Kidney epithelial cell (primary cell): ENCODE measurements at places on chromosomes 6 and 20.

DNA sequence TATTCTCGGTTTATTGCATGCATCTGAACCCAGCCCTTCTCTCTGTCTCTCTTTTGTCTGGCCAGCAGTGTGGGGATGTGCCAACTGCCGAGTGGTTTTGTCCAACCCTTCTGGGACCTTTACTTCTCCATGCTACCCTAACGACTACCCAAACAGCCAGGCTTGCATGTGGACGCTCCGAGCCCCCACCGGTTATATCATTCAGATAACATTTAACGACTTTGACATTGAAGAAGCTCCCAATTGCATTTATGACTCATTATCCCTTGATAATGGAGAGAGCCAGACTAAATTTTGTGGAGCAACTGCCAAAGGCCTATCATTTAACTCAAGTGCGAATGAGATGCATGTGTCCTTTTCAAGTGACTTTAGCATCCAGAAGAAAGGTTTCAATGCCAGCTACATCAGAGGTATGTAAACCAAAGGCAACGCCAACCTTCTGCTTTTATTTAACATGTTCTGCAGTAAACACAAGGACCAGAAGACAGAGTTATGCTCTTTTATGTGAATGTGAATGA is 65.8 kb downstream of the ADGRG6 start:
- DNase-seq: no peak

GRCh38 chr6:104527761-104528415 is 331.8 kb downstream of the HACE1 start:
- DNase-seq: no peak

GRCh38 chr20:19275630-19276071 is 63.2 kb downstream of the SLC24A3 start:
- DNase-seq: no peak

- no peak for DNase-seq
Measured at GRCh38 chr6:117138425-117138824, 126.9 kb upstream of the VGLL2 start.

GRCh38 chr6:117381749-117382148 is 44.0 kb downstream of the ROS1 start:
- no peak for DNase-seq
